ENCODE measurements at places on chromosomes 5 and 9.
A peak's percentile ranks its signal among the peaks of the same experiment; 100 is the strongest.

DNA sequence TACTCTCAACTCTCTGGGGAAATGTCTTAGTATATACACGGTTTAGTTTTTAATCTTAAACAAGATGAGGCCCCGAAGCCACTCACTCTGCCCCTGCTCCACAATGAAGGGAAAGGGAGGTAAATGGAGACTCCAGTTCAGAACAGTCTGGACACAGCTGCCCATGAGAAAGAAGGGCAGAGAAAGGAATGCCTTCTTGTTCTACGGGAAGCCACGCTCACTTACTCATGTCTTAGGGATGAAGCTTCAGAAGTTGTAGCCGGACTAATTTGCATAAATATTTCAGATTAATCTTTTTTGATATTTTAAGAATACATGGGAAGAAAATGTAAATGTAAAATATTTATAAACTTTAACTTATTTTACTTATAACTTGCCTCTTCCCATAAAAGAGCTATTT, 94.0 kb downstream of the COL23A1 start:
- DNase-seq, result no peak

GRCh38 chr5:128644863-128645262, 106.8 kb upstream of the FBN2 start:
- DNase-seq, result no peak

DNA sequence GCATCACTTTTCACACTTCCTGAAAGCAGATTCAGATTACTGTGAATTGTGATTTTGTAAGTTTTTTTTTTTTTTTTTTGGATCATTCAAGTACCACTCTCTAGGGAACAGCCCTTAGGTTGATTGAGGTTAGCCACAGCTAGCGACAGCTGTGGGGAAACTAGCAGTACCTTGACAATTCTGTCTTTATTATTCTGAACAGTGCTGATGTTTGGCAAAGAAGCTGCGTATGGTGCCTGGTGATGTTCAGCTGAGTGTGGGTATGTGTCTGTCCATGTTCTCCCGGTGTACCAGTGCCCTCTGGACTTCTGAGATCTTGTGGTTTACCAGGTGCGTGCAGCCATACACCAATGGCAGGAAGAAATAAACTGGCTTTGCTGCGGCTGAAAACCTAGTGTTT, 117.3 kb upstream of the PLPPR1 start:
- no peak for DNase-seq

GRCh38 chr5:169538944-169539343, 44.6 kb upstream of the SPDL1 start:
- peak; percentile 81 for DNase-seq

GRCh38 chr5:91499943-91500531, 116.9 kb upstream of the ARRDC3 start:
- no peak for DNase-seq

GRCh38 chr5:160181965-160182622, 47.2 kb upstream of the FABP6 start:
- DNase-seq, result no peak
